Skeletal muscle cell (primary cell): ENCODE measurements at places on chromosomes 16 and 17.

DNA sequence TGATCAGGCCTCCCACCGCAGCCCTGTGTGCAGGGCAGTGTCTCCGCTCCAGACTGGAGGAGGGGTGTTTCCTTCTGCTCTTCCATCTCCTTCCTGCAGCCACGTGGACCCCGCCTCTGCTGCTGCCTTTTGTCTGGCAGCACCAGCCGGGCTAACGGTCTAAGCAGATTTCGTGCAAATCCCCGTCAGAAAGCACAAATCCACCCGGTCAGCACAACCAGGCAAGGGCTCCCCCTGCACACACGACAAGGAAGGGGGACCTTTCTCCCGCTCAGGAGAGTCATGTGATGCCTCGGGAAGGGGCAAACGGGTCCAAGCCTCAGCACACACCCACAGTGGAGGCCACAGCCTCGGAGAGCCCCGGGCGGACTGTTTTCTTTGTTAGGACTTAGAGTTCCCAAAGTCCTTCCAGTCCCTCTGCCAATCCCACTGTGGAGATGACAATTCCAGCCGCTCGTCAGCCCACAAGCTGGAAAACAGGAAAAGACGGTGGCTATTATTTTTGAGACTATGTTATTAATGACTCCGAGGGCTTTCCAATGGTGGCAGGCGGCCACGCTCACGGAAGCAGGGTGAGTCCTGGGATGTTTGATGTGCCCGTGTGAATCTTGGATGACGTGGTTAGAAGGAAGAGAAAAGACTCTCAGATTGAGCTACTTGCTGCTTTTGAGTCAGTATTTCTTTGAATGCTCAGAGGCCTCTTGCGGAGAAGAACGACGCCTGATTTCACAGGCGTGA, 22.5 kb upstream of the MEAK7 start:
- no peak for DNase-seq

DNA sequence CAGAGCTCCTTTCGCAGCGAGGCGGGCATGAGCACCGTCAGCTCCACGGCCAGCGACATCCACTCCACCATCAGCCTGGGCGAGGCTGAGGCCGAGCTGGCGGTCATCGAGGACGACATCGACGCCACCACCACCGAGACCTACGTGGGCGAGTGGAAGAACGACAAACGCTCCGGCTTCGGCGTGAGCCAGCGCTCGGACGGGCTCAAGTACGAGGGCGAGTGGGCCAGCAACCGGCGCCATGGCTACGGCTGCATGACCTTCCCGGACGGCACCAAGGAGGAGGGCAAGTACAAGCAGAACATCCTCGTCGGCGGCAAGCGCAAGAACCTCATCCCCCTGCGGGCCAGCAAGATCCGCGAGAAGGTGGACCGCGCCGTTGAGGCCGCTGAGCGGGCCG, 42.3 kb downstream of the JPH3 start:
- no peak for DNase-seq

DNA sequence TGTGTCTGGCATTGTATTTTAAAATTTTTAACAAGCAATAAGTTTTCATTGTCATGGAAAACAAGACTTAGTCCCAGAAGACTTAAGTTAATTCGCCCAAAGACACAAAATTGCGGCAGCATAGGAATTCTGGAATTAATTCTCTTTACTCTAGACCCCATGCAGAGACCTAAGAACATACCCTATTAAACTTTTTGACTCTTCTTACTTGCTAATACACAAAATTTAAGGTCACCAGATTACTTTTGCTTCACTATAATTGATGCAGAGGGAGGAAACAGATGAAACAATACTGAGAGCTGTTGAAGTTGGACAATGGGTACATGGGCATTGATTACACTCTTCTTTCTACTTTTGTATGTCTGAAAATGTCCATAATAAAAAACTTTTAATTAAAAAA, 12.6 kb downstream of the HELZ start:
- no peak for DNase-seq

DNA sequence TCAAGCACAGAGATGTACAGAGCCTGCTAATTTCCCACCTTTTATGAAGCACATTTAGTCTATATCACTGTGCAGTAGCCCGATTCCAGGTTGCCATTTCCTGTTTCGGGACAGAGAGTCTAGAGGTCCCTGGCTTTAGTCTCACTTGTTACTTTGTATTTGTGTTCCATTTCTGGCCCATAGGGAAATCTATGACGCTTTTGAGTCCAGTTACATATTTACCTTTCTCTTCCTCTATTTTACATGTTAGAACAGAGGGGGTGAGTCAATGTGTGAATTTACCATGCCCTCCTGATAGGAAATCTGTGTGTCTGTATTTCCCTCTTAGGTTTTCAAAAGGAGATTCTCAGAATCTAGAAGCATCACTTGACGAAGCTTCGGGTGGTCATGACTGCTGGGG, 227.1 kb upstream of the ZFHX3 start:
- DNase-seq, result no peak

- no peak for DNase-seq
Measured at GRCh38 chr16:10763456-10763855, 19.8 kb downstream of the NUBP1 start.
